ENCODE measurements at places on chromosomes 4 and X. TPM values are rescaled to one million over a fixed set of nuclear protein-coding genes. Genes with fewer than 3 reads are reported as not detected.

The SYTL4 gene
- 39.3 TPM for total RNA-seq

The FAM47A gene
- not detected for total RNA-seq

The NRK gene
- 2.6 TPM for total RNA-seq

The HNRNPD gene
- total RNA-seq, result 87.3 TPM

The TMEM31 gene
- total RNA-seq, result 7.6 TPM

The STK32B gene
- 7.3 TPM for total RNA-seq

DNA sequence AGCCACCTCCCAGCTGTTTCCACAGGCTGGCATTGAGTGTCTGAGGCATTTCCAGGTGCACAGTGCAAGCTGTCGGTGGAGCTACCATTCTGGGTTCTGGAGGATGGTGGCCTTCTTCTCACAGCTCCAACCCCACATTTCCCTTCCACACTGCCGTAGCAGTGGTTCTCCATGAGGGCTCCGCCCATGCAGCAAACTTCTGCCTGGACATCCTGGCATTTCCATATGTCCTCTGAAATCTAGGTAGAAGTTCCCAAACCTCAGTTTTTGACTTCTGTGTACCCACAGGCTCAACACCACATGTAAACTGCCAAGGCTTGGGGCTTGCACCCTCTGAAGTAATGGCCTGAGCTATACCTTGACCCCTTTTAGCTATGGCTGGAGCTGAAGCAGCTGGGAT is 10.3 kb upstream of the FRMPD4 start:
- H3K27me3 ChIP-seq, result no peaks in the 10 kb centered on the region
- H3K36me3 ChIP-seq, result no peaks in the 10 kb centered on the region
- no peak overlapping the region for H3K4me3 ChIP-seq
- H3K4me1 ChIP-seq, result no peaks in the 10 kb centered on the region
- H3K27ac ChIP-seq, result no peak overlapping the region
- DNase-seq, result no peak

GRCh38 chr4:16259889-16260246 is 33.6 kb upstream of the TAPT1 start:
- no peak for DNase-seq
- no peak overlapping the region for H3K4me3 ChIP-seq
- H3K36me3 ChIP-seq, result no peaks in the 10 kb centered on the region
- H3K27ac ChIP-seq, result no peak overlapping the region
- H3K4me1 ChIP-seq, result no peaks in the 10 kb centered on the region

- no peak for DNase-seq
- H3K36me3 ChIP-seq, result no peaks in the 10 kb centered on the region
- no peak overlapping the region for H3K27ac ChIP-seq
- no peak overlapping the region for H3K4me3 ChIP-seq
- no peaks in the 10 kb centered on the region for H3K4me1 ChIP-seq
- H3K27me3 ChIP-seq, result no peaks in the 10 kb centered on the region
These were observed 914.6 kb upstream of the INTU start for GRCh38 chr4:126718136-126718535.

DNA sequence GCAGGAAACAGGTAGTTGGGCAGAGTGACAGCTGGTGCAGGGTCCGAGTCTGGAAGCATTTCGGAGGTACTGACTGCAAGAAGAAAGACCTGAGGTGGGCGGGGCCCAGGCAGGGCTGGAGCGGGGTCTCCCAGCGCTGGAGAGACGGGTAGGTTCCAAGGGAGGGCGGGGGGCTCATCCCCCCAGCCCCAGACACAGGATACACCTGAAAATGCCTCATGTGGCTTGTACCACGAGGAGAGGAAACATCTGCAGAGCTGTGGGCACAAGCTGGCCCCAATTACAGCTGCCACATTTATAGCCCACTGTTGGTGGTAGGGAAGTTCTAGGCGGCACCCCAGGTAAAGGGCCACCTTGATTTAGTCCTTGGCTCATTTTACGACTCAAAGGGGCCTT is 38.0 kb downstream of the ELF4 start:
- no peaks in the 10 kb centered on the region for H3K4me1 ChIP-seq
- no peaks in the 10 kb centered on the region for H3K36me3 ChIP-seq
- no peaks in the 10 kb centered on the region for H3K27me3 ChIP-seq
- H3K4me3 ChIP-seq, result no peak overlapping the region

GRCh38 chr4:146237092-146237491 is 22.8 kb downstream of the REELD1 start:
- no peaks in the 10 kb centered on the region for H3K27me3 ChIP-seq
- H3K4me3 ChIP-seq, result no peak overlapping the region
- no peak for DNase-seq
- no peaks in the 10 kb centered on the region for H3K4me1 ChIP-seq

- no peaks in the 10 kb centered on the region for H3K36me3 ChIP-seq
- no peaks in the 10 kb centered on the region for H3K4me1 ChIP-seq
- no peaks in the 10 kb centered on the region for H3K27me3 ChIP-seq
These were observed 24.2 kb downstream of the BCOR start for GRCh38 chrX:40073439-40074054.

DNA sequence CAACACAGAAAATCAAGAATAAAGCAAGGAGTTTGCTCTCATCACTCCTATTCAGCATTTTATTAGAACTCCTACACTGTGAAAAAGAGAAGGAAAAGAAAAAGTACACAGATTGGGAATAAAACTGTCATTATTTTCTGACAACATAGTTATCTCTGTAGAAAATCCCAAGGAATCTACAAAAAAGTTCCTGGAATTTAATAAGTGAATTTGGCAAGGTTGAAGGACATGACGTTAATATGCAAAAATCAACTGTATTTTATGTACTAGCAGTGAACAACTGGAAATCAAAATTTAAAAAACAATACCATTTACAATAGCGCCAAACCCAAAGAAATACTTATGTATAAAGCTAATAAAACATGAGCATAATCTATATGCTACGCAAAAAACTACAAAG is 26.3 kb downstream of the CHIC2 start:
- no peaks in the 10 kb centered on the region for H3K36me3 ChIP-seq
- H3K4me3 ChIP-seq, result no peak overlapping the region
- H3K27ac ChIP-seq, result no peak overlapping the region
- H3K4me1 ChIP-seq, result no peaks in the 10 kb centered on the region

GRCh38 chr4:99029852-99030251 is 34.3 kb downstream of the METAP1 start:
- H3K27me3 ChIP-seq, result no peaks in the 10 kb centered on the region
- DNase-seq, result no peak
- no peaks in the 10 kb centered on the region for H3K36me3 ChIP-seq
- no peaks in the 10 kb centered on the region for H3K4me1 ChIP-seq
- H3K4me3 ChIP-seq, result no peak overlapping the region
